ENCODE measurements at places on chromosomes 5 and 9.

- no peak for DNase-seq
These were observed 355.1 kb downstream of the ADAMTS6 start for GRCh38 chr5:65126542-65127069.

DNA sequence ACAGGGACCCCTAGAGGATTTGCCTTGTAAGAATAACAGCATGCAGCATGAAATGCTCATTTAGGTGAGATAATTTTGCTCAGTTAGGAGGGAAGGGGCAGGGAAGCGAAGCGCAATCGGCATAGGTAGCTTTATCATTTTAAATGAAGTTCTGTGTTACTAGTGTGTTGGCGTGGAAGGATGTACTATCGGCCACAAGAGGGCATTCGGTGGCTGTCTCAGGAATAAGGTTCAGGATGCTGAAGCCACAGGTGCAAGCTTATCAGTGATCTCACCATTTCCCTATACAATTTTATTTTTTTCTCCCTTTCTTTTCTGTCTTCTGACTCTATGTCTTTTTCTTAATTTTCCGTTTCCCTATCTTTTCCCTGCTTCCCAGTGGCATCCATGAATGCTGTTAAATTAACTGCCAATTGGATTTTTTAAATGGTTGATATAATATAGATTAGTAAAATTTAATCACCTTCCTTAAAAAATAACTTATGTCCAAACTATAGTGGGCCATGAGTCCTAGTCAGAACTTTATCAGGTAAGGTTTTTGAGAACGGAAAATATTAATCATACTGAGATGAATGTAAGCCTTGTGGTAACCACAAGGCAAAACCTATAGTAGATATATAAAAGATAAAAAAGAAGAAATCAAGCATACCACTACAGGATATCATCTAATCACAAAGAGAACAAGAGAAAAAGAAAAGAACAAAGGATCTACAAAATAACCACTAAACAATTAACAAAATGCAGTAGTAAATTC lies 1.2 kb upstream of the INSL6 start:
- DNase-seq: no peak

GRCh38 chr5:59783264-59783663 lies 110.3 kb downstream of the PDE4D start:
- DNase-seq: no peak

GRCh38 chr5:128263357-128263756 lies 179.8 kb downstream of the SLC12A2 start:
- no peak for DNase-seq

DNA sequence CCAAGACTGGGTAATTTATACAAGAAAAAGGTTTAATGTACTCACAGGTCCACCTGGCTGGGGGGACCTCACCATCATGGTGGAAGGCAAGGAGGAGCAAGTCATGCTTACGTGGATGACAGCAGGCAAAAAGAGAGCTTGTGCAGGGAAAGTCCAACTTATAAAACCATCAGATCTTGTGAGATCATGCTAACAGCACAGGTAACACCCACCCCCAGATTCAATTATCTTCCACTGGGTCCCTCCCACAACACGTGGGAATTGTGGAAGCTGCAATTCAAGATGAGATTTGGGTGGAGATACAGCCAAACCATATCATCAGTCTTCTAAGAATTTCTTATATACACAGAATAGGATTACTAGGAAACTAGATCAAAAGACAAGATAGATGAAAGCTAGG lies 555.6 kb downstream of the PRR16 start:
- DNase-seq: no peak

DNA sequence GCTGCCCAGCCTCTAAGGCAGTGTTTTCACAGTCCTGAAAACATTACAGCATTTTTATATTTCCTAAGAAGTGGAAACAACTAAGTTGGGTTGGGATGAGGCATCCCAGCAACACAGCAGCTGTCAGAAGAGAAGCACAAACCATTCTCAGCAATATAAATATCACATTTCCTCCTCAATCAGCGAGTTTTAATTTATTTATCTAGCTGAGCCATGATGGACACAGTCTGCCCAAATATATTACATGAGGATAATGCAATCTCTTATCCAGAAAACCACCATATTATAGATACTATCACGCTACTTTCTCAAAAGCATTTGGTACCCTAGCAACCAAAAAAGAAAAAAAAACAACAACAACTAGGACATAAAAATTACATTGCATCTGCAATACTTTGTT lies 158.5 kb downstream of the FSTL4 start:
- DNase-seq: no peak

- no peak for DNase-seq
These were observed 337.6 kb downstream of the BNC2 start for GRCh38 chr9:16532681-16533450.

GRCh38 chr5:124283031-124283430 lies 463.4 kb downstream of the ZNF608 start:
- DNase-seq: no peak

GRCh38 chr5:14236757-14237156 lies 93.6 kb downstream of the TRIO start:
- DNase-seq: no peak

GRCh38 chr9:127122176-127123063 lies at the start of gene ANGPTL2:
Gene ANGPTL2, minus strand, starts transcription at chr9:127122635. Its CDS starts 13,904 bp downstream, at chr9:127108731.
- DNase-seq: no peak

- no peak for DNase-seq
These were observed at the start of gene SHC3 for GRCh38 chr9:89177944-89178829. Gene SHC3, minus strand, starts transcription at chr9:89178818. Its CDS starts 358 bp downstream, at chr9:89178460.

DNA sequence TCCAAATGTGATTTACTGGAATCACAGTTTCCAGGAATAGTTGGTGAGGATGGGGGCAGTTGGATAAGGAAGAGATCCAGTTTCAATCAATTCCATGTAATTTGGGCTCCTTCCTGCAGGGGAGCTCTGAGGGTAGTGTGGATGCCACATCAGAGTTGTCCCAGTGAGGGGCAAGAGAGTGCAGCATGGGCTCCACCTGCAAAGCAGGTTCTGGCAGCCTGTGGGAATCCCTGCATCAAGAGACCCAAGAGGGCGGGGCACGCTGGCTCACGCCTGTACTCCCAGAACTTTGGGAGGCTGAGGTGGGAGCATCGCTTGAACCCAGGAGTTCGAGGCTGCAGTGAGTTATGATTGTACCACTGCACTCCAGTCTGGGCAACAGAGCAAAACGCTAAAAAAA lies 188.5 kb downstream of the CACNA1B start:
- no peak for DNase-seq

DNA sequence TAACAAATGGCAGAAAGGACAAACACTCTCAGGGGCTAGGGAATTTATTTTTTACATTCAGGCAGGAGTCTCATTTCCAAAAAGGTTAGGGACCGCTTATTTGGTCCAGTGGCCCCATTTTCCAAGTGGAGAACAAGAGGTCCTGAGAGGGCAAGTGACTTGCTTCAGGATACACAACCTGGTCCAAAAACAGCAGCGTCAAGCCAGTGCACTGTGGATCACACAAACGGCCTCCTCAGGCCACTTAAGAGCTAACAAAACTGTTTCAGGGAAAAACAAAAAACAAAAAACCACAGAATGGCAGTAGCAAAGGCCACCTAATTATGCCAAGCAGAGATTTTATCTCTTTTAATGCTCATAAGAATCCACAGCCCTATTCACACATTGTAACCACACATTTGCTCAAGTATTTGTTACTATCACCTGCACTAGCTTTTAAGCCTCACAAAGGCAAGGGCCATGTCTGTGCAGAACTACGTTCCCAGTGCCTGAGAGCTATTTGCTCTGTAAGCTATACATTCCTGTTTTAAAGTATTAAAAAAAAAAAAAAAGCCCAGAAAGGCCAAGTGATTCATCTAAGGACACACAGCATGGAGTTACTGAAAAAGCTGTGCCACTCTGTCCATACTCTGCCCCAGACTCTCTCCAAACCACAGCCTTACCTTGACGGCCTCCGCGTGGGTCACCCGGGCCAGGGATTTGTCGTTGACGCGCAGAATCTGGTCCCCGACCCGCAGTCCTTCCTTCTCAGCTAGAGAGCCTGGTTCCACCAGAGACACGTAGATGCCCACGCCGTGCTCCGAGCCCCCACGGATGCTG lies 1.5 kb downstream of the WHRN start:
- no peak for DNase-seq

- DNase-seq: peak; percentile 70
These were observed 22.0 kb downstream of the ENHO start for GRCh38 chr9:34500623-34501267.

DNA sequence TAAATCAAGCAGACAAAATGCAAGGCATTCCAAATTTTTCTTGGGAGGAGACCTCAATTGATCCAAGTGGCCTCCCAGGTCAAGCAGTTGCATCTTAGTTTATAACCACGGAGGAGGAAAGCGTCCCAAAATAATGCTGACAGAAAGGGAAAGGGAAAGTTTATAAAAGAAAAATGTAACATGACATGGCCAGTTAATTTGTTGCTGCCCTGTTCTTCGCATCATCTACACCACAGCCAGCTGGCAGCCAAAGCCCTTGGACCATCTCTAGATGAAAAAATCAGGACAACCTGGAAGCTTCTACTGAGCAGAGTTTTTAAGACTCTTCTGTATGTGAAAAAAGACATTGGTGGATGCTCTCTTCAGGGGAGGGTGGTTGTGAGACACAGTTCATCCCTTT lies 128.8 kb upstream of the FBXL7 start:
- no peak for DNase-seq

- DNase-seq: no peak
These were observed 145.5 kb upstream of the PCA3 start for GRCh38 chr9:76618762-76619161.

DNA sequence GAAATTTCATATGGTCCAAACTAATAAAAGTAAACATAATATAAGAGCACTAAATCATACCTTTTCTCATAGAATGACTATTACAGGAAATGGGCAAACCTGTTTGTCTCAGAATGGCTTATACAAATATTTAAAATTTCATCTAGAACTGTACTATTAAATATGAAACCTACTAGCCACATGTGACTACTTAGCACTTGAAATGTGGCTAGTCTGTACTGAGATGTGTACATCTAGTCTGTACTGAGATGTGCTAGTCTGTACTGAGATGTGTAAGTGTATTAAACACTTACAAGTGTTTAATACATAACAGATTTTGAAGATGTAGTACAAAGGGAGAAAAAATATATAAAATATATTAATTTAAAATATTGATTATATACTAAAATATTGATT lies 22.4 kb downstream of the ABITRAM start:
- DNase-seq: no peak

- no peak for DNase-seq
These were observed 25.2 kb upstream of the ASPN start for GRCh38 chr9:92507496-92507895.

DNA sequence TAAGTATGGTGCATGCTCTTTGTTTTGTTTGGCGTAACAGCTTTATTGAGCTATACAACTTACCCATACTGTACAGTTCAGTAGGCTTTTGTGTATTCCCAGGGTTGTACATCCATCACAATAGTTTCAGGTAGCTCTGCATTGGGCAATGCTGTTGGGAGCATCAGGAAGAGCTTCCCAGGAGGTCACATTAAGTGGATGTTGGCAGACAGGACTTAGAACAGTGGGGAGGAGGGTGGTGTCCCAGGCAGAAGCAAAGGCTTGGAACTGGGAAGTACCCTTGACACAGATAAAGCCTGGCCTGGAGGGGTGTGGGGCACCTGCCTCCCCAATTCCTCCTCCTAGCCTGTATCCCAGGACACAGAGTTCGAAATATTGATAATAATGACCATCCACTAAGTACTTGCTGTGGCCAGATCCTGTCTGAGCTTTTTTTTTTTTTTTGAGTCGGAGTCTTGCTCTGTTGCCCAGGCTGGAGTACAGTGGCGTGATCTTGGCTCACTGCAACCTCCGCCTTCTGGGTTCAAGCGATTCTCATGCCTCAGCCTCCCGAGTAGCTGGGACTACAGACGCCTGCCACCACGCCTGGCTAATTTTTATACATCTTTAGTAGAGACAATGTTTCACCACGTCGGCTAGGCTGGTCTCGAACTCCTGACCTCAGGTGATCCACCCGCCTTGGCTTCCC lies 1.3 kb downstream of the BBLN start:
- DNase-seq: no peak

- no peak for DNase-seq
These were observed 74.7 kb downstream of the PIK3R1 start for GRCh38 chr5:68290260-68290674.

- DNase-seq: no peak
These were observed 683 bp downstream of the OSMR start for GRCh38 chr5:38846379-38847011.

GRCh38 chr5:123147741-123148140 lies 58.7 kb downstream of the PRDM6 start:
- DNase-seq: no peak

DNA sequence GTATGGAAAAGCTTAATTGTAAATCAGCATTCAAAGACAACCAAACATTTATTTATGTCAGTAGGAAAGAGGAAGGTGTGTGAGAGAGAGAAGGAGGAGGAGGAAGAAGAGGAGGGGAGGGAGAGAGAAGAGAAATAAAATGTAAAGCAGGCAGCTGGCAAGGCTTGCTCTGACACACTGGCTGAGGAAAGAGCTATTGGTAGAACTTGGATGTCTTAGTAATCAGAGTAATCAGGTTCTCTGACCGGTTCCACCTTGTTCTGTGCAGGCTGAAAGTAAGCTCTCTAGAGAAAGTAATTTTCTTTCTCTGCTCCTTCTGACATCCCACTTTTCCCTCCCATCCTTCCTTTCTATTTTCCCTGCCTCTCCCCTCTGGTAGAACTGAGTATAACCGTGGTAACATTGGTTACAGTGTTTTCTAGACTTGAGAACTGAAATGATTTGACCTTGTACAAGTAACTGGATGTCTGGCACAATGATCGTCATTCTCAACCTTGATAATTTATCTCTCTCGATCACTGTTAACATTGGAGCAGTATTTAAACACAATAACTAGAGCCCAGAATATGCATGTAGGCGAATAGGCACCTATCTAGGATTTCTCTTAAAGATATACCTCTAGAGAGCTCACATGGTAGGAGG lies 33.3 kb downstream of the TLE4 start:
- no peak for DNase-seq

Data from stimulated activated CD8-positive, alpha-beta memory T cell treated with anti-CD3 and anti-CD28 coated beads, Interleukin-7, amount 100 ng/mL, for 24 hours (primary cell).